ENCODE measurements at places on chromosomes 2 and 18. TPM values are rescaled to one million over a fixed set of nuclear protein-coding genes. Genes with fewer than 3 reads are reported as not detected.
A peak's percentile ranks its signal among the peaks of the same experiment; 100 is the strongest.

GRCh38 chr18:69085951-69086350 is 288.1 kb downstream of the CCDC102B start:
- no peak for DNase-seq

- no peak for DNase-seq
Measured at GRCh38 chr2:43132683-43133301, 93.6 kb downstream of the ZFP36L2 start.

DNA sequence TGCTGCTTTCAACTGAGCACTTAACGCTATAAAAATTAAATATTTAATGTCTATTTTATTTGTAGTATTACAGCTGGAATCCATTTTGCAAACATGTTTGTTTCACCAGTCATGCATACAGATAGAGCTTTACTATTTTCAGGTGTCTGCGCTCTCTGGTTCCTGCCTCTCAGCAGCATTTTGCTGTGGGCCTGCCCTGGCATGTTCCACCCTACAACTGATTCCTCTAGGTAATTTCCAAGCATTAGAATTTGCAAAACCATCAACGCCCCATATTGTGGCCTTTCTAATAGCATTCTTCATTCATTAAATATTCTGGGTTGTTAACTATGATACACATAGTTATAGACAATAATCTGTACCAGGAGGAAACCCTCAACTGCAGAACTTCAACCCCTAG is 266.4 kb upstream of the DLGAP1 start:
- no peak for DNase-seq

DNA sequence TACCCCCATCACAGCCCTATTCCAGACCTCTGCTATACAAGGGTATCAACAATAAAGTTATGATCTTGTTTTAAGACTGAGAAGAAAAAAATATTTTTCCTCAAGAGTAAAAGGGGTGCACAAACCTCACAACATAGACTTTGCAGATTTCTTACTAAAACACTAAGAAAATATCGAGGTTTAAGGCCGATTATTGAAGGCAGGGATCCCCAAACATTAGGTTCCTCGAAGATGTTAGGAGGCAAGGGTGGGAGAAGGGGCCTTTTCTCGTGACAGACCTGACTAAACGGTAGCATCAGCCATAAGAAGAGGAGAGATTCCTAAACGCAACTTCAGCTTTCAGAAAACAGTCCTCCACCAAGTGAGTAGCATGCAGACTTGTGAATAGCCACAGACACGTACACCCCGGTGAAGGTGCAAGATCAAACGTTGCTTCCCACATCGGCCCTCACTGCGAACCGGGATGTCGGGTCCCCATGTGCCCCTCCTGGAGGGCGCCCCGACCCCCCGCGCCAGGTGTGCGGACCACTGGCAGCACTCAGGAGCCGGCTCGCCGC is 678 bp downstream of the PIAS2 start:
- peak; percentile 29 for DNase-seq

- DNase-seq = no peak
Measured at GRCh38 chr2:98749066-98749450, 18.1 kb upstream of the MGAT4A start.

GRCh38 chr2:17518212-17519154 is at the start of gene RAD51AP2:
Gene RAD51AP2 (minus strand): TSS chr2:17518440. CDS start chr2:17518415, 25 bp downstream.
- peak; percentile 92 for DNase-seq

- DNase-seq = no peak
Measured at GRCh38 chr2:225275443-225275842, 124.1 kb upstream of the NYAP2 start.

- DNase-seq = no peak
Measured at GRCh38 chr2:212939777-212940531, 211.5 kb downstream of the IKZF2 start.

DNA sequence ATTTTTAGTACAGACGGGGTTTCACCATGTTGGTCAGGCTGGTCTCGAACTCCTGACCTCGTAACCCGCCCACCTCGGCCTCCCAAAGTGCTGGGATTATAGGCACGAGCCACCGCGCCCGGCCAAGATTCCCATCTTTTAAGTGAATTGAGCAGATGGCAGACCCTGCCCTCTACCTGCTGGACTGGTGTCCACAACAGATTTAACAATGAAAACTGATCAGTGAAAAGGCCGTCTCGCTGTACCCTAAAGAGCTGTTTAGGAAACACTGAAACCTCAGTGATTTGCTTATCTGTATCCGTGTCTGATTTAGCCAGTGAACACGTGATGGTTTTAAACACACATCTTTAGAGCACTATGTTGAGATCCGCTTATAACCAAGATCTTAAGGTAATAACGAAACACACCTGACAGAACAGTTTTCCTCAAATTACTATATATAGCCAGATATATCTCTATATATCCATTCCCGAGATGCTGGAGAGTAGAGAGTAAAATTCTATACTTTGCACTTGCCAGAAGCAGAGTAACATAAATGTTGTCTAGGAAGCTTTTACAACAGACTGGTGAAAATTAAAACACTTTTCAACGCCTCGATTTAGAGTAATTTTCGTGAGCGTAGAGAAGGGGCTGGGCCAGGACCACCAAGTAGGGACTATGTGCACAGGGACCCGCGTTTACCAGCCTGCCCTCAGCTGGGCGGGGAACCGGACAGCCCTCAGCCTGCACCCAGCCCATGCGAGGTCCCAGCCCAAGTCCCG is 594 bp downstream of the FAM161A start:
- peak; percentile 75 for DNase-seq

The GKN2 gene
- total RNA-seq = not detected

The WDR54 gene
- total RNA-seq = 62.2 TPM

GRCh38 chr2:241894681-241895426 is 25.3 kb downstream of the RTP5 start:
- DNase-seq = no peak

GRCh38 chr2:191299010-191299409 is 53.8 kb downstream of the MYO1B start:
- no peak for DNase-seq

DNA sequence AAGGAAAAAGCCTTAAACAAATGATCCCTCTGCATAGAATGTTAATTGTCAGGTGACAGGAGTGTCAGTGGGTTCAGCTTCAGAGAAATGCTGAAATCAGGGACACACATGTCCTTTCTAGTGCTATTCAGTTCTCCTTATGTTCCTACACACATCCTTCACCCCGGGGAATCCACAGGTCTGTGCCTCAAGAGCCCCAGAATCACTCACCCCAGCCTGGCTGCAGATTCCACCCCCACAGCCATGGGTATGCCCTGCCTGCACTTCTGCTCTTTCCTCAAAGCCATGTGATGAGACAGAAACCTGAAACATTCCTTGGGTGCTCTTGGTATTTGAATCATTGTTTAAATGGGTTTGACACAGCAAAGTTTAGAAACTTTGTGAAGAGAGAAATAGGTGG is 27.4 kb upstream of the FZD7 start:
- DNase-seq = no peak

The EIF2B4 gene
- 40.3 TPM for total RNA-seq

The LOXHD1 gene
- not detected for total RNA-seq

The RNF152 gene
- total RNA-seq = 4.2 TPM

DNA sequence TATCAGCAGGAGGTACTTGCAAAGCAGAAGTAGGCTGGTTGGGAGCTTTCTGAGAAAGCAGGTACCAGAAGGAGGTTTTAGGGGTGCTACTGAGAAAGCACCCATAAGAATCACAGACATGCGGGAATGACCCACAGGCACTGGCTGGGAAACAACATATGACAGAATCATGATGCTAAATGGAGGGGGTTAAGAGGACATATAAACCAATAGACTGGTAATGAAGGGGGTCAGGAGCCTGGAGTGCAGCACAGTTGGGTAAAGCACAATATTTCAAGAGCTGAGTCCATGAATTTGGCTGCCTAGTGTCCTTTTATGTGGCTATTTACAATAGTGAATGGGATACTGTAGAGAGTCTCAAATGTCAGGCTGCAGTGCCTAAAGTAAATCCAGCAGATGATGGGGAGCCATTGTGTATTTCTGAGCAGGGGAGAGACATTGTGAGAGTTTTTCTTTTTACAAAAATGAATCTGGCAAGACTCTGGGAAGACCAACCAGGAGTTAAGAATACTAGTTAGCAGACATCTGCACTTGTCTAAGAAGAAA is 27.6 kb upstream of the GMCL1 start:
- no peak for DNase-seq

DNA sequence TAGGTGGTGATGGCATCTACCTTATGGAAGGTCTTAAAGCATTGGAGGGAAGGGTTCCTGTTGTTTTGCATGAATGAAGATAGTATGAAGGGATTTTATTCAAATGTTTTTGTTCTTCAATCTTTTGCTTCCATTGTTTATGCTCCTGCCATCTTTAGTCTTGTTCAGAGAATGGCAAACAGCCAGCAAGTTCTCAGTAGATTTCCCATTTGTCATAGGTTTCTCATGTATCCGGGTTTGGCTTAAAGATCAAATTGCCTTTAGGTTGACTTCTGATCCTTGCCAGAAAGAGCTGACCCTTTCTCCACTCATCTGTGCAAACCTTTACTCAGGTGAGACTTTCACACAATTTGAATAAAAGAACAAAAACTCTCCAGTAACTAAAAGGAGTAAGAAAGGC is 44.2 kb upstream of the STAT4 start:
- no peak for DNase-seq

The DIPK1C gene
- not detected for total RNA-seq

GRCh38 chr18:38174173-38174572 is 608.6 kb upstream of the CELF4 start:
- DNase-seq = no peak

The TFPI gene
- total RNA-seq = 43.8 TPM

GRCh38 chr2:48364100-48364499 is 165.9 kb upstream of the STON1 start:
- no peak for DNase-seq

- DNase-seq = no peak
Measured at GRCh38 chr18:74638210-74638609, 40.5 kb downstream of the ZNF407 start.

- DNase-seq = no peak
Measured at GRCh38 chr2:76579911-76580310, 869.2 kb upstream of the GCFC2 start.

DNA sequence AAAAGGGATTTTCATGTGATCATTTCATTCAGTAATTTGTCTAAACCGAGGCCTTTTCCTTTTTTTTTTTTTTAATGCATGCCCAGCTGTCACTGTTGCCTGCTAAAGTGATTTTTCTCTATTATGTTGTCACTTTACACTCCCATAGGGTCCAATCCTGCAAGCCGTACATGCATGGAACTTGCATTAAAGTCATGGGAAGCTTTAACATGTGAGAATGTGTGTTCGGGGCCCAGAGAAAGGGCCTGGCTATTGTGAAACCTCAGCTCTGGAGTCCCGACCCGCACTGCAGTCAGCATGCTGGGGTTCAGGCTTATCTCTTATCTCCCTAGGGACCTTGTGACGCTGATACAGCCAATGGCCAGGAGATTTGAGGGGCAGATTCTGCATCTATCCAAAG is 474.6 kb downstream of the SLC4A3 start:
- no peak for DNase-seq

The RPE gene
- 174 TPM for total RNA-seq

DNA sequence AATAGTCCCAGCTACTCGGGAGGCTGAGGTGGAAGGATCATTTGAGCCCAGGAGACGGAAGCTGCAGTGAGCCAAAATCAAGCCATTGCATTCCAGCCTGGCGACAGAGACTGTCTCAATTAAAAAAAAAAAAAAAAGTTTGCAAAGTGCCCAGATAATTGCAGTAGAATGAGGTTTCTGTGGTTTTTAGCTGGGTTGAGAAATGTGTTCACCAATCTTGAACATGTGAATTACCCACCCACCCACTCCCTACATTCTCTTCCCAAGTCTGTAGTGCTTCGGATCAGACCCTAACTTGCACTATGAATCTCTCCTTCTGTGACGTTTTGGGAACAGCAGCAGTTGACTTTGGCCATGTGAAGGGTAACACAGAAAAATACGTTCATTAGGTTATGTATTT is 247.3 kb downstream of the PTGR3 start:
- DNase-seq = no peak

- no peak for DNase-seq
Measured at GRCh38 chr2:222915092-222915957, 54.5 kb downstream of the ACSL3 start.

The TTC27 gene
- total RNA-seq = 63.7 TPM

The SLC5A7 gene
- not detected for total RNA-seq

The RNF103 gene
- total RNA-seq = 5.8 TPM

The GTF2A1L gene
- total RNA-seq = not detected

DNA sequence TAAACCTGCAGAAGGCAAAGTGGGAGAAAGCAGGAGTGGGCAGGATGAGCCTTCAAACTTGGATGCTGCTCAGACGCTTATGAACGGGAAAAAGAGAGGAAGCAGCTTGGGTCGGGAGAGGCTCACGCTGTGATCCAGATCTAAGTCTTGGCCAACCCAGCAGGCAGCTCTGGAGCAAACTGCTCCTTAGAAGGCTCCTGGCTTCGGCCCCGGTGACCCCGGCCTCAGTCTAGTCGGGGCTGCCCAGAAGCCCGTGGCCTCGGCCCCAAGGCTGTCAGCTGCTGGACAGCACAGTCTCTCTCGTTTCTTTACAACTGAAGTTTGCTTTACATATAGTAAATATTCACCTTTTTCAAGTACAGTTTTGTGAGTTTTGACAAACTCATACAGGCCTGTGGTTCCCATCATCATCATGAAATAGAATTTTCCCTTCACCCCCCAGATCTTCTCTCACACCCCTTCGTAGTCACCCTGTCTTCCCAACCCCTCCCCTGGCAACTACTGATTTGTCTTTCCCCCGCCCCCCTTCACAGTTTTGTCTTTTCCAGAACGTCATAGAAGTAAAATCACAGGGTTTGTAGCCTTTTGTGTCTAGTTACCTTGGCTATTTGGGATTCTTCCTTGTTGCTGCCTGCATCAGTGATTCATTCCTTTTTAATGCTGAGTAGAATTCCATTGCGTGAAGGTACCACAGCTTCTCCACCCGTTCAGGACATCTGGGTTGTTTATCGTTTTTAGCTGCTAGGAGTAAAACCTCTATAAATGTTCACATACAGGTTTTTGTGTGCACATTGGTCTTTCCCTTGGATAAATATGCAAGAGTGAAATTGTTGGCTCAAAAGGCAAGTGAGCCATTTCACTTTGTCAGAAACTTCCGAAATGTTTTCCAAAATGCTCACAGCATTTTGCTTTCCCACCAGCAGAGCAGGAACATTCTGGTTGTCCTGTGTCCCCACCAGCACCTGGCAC is 35.1 kb downstream of the MYO7B start:
- DNase-seq = no peak

GRCh38 chr2:241902357-241902991 is 32.9 kb downstream of the RTP5 start:
- no peak for DNase-seq

The VSNL1 gene
- total RNA-seq = 0.09 TPM

- no peak for DNase-seq
Measured at GRCh38 chr2:184923751-184924150, 325.4 kb downstream of the ZNF804A start.

DNA sequence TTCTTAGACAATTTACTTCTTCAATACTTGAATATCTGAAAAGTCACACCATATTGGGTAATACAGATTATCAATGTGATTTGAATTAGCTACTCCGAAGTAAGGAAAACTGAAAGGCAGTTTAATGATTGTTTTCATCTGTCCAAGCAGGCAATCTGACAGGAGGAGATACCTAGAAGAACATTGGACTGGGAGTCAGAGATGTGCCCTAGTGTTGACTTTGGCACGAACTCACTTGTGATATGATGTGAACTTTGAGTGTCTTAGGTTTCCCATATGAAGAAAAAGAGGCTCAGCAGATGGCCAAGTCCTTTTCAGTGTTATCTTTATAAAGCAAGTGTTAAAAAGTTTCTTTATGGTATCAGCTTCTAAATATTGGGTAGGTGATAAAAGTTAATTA is 287.1 kb downstream of the MTX2 start:
- DNase-seq = no peak

All from Daoy (cell line).